ENCODE measurements at places on chromosomes 16 and 17.

DNA sequence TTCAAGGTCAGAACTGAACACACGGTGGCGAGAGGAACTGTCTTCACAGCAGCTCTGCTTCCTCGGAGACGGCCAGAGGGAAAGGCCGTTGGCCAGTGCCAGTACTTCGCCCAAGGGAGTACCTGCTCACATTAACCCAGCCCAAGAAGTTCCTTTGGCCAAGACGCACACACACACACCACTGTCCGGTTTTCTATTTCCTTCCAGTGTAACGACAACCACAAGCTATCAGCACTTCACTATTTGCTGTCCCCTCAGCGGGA, 744 bp upstream of the GGNBP2 start:
- DNase-seq, result no peak

DNA sequence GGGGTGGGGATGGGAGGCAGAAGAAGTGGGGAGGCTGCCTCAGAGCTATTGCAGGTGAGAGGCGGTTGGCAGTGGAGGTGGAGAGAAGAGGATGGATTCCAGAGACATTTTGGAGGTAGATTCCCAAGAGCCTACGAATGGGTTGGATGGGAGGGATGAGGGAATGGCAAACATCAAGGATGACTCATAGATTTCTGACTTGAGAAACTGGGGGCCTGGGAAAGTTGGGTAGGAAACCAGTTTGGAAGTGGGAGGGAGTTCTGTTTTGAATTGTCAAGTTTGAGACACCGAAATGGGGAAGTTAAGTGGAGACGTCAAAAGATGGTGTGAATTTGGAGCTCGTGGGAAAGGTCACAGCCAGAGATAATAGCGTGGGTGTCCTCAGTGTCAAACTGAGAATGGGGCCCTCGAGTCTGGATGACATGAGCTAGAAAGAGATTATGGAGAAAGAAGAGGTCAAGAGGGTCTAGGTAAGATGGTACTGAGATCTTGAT, 6.2 kb upstream of the CYLD start:
- no peak for DNase-seq

- DNase-seq, result no peak
These were observed 4.2 kb upstream of the ARL2BP start for GRCh38 chr16:57240851-57241250.

- no peak for DNase-seq
These were observed 1.7 kb upstream of the THRA start for GRCh38 chr17:40060887-40061608.

- no peak for DNase-seq
These were observed 58.0 kb downstream of the NUP88 start for GRCh38 chr17:5361426-5361825.

DNA sequence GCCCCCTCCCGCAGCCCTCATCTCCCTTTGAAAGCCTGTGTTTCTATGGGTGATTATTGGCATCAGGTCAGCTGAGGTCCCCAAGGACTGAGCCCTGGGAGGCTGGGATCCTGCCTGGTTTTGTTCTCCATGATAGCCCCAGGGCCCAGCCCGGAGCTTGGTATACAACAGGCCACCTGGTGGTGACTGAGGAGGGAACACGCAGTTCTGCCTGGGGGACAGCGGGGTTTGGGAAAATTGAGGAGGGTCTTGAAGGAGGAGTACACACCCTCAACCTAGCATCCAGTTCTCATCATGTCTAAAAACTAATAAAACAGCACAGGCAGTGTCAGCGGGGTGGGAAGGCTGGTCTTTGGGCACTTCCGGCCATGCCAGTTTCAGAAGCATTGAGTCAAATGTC, 335.1 kb downstream of the CPPED1 start:
- DNase-seq, result no peak

DNA sequence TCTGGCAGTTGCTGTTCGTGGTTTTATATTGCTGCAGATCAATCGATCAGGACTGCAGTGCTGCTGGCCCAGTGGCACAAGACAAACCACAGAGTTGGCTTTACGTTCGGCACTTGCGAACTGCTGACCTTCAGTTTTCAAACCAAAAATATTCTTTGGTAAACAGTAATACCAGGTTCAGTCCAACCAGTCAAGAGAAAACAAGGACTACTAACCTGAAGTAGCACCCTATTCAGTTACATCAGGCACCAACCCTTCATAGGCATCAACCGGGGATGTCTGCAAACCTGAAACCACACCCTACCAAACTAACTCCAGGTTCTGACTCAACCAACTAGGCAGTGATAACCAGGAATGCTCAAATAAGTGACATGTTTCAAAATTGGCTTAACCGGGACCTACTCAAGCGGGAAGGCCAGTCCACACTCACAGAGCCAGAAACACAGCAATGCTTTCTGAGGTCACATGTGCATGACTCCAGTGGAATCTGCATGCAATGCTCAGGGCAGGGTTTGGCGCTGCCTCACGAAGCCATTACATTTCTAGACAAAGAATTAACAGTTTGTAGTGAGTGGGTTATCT, 91.1 kb downstream of the SMG6 start:
- DNase-seq, result no peak

DNA sequence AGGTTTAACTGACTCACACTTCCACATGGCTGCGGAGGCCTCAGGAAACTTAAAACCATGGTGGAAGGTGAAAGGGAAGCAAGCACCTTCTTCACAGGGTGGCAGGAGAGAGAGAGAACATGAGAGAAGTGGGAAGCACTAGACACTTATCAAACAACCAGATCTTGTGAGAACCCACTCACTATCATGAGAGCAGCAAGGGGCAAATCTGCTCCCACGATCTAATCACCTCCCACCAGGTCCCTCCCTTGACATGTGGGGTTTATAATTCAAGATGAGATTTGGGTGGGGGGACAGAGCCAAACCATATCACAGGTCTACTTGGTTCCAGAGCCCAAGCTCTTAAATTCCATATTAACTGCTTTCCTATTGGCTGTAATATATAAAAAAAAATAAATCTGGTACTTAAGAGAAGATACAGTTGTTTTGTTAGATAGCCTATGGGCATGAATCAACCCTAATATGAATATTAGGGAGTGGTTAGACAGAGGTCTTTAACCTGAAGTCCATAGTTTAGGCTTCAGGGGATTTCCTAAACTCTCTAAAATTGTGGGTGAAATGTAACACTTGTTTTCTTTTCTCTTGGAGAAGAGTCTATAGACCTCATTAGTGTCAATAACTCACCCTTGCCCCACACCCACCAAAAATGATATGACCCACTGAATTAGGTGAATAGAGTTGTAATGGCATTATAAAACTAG, 56.7 kb downstream of the SKAP1 start:
- DNase-seq, result no peak

DNA sequence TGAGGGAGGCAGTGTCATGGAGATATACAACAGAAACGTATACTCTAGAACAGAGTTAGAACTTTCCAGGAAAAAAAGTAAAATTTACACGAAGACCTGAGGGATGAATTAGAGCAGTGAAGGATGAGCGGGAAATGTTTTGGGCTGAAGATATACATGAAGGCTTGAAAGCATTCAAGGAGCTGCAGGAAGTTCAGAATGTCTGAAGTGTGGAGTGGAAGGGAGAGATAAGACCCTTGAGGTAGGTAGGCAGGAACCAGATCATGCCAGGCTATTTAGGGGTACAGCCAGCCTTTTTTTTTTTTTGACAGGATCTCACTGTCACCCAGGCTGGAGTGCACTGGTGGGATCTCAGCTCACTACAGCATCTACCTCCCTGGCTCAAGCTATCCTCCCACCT, 3.2 kb upstream of the NLK start:
- no peak for DNase-seq

DNA sequence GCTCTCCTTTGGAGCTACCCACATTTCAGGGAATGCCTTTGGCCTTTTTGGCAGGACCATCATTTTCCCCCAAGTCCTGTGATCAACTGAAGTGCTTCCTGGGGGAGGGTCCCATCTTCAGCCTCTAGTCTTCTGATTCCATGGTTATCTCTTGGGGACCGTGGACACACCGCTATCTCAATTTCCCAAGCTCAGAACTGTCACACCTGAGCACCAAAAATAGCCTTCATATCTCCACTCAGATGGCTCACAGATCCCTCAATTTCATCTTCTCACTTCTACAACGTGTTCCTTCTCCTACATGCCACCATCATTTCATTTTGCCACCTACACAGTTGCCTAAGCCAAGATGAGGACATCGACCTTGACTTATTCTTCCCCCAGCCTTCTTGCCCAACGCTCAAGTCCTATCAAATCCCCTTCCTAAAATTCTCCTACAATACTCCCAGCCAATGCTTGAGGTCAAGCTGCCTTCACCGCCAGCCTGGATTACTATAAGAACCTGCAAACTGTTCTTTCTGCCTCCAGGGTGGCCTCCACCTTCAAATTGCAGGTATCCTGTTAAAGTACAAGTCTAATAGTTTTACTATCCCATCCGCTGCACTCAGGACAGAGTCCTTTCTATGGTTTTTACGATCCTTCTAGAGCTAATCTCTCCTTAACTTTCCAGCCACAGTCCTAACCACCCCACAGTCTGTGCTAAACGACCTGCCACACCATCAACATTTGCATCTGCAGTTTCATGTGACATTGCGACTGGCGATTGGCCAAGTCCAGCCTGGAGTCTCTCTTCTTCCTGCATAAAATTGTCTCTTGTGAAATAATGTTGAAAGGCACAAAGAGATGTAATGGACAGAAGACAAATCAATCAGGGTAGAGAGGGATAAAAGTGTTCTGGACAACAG, 6.2 kb downstream of the ATP6V0D1 start:
- no peak for DNase-seq

GRCh38 chr17:78092794-78093324, 35.7 kb downstream of the TMC6 start:
- no peak for DNase-seq

Measured in DMS153 (cell line).